Muscle of arm (tissue), 14 donors: ENCODE measurements at places on chromosomes 1 and 21. TPM values are rescaled to one million over a fixed set of nuclear protein-coding genes. Genes with fewer than 3 reads are reported as not detected.

- no peak for DNase-seq
Measured at GRCh38 chr1:38073534-38074301, 27.1 kb upstream of the POU3F1 start.

DNA sequence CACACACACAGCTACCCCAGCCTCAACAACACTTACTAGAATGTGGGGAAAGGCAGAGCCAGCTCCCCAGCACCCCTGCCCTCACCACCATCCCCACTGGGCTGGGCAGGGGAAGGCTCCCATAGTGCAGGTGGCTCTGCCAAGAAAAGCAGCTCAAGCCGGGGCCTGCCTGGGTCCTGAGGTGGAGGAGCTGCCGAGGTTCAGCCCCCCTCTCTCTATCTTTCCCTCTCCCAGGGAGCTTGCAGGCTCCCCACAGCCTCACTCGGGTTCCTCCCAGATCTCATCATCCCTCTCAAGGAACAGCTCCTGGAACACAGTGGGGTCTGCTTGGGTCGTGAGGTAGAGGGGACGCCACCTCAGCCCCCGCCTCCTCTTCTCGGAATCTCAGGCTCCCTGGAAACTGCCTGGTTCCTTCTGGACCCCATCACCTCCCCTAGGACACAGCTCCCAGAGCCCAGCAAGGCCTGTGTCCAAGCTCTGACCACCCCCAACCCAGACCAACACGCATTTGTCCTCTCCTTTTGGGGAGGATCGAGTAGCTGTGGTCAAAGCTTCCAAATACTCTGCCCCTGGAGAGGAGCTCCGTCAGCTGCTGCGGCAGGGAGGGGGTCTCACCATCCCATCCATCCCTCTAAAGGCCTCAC, 704 bp downstream of the S100A16 start:
- DNase-seq = no peak

DNA sequence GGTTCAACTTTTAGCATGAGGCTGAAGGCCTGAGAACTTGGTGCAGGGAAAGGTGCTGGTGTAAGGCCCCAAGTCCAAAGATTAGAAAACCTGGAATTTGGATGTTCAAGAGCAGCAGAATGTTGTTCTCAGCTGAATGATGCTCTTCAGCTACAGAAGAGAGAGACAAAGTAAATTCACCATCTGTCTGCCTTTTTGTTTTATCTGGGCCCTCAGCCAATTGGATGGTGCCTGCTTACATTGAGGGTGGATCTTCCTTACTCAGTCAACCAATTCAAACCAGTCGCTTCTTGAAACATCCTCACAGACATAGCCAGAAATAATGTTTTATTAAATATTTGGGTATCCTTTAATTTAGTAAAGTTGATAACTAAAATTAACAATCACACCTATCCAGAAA, 748.2 kb upstream of the ADAMTS5 start:
- no peak for DNase-seq

Gene HSD3B1
- 0.27 TPM for polyA plus RNA-seq

DNA sequence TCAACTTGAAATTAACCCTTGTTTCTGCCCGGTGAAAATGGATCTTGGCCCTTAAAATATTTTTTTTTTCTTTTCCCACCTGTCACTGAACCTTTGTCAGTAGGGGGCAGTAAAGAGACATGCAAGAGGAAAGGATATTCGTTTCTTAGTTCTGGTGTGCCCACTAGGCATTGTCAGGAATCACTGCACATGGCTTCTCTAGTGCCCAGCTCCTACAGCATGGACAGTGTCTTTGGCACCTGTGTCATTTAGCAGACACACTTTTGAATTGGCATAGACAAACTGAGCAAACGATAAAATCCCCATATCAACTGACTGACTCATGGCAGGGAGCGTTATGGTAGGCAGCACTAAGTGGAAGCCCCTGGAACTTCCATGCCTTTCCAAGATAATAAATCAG, 1048.1 kb downstream of the BRINP3 start:
- DNase-seq = no peak

GRCh38 chr1:47690341-47691250, 252.8 kb downstream of the FOXD2 start:
- DNase-seq = no peak

Gene FAF1
- polyA plus RNA-seq = 45.1 TPM

- peak; percentile 38 for DNase-seq
Measured at GRCh38 chr1:110555807-110556470, 37.0 kb upstream of the KCNA10 start.

DNA sequence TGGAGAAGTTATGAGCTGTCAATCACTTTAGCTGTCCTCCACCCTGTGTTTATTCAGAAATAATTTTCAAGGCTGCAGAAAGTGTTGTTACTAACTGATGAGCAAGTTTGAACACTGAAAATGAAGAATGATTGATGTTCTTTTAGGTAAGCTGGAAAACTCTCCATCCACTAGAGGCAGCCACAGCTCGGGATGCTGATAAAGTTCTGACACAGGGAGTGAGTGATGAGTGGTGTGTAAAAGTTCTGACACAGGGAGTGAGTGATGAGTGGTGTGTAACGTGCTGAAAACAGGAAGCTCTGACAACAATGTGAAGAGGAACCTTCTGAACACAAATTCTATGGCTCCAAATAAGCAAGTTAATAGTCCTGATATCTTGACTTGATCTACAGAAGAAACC, 197.5 kb upstream of the PTBP2 start:
- no peak for DNase-seq

Gene KCNH1
- 0.48 TPM for polyA plus RNA-seq

DNA sequence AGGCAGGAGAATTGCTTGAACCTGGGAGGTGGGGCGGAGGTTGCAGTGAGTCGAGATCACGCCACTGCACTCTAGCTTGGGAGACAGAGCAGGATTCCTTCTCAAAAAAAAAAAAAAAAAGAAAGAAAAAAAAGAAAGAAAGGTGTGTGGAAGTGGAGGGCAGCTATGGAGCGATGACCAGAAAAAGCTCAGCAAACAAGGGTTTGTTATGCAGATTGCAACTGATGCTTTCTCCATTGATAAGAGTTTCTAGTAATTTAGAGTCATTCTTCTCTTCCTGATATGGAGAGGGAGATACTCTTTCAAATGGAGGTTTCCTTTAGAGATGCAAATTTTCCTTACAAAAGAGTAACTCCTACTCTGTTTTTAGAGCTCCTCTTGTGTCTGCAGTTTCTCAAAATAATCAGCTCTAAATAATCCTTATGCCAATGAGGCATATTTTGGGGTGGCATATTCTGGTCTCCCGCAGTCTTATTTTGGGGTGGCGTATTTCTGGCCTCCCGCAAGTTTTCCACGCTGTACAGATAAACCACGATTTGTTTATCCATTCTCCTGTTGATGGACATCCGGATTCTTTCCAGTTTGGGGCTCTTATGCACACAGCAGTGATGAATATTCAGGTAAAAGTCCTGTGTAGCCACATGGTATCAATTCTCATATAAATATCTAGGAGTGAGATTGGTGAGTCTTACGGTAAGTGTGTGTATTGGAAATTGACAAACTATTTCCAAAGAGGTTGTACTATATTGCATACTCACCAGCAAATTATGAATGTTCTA, 30.7 kb upstream of the RCC2 start:
- DNase-seq = no peak

Gene GALE
- 69.3 TPM for polyA plus RNA-seq

Gene OR2T33
- polyA plus RNA-seq = not detected

DNA sequence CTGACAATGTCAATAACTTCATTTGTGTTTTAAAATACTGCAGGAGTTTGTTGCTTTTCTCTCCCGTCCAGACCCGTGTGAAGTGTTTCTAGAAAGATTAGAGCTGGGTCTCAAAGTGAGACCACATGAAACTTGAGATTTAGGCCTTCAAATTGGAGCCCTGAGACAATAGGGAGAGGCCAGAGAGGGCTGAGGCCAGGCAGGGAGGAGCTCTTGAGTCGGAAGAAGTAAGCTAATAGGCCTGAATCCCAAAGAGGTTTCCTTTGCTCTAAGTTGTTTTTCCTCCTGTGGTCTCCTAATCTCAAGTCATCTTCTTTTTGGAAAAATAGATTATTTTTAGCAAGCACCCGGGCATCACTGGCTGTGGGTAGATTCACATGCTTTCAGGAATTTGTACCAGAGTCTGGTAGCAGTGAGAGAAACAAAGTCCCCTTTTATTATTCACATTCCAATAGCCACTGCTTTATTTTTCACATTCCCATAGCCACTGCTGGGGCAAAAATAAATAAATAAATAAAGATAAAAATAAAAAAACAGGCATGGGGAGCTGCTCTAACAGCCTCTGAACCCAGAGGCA, 25.6 kb downstream of the CD244 start:
- no peak for DNase-seq

Gene CHRNB2
- 0.12 TPM for polyA plus RNA-seq

Gene CAPZB
- polyA plus RNA-seq = 191 TPM

DNA sequence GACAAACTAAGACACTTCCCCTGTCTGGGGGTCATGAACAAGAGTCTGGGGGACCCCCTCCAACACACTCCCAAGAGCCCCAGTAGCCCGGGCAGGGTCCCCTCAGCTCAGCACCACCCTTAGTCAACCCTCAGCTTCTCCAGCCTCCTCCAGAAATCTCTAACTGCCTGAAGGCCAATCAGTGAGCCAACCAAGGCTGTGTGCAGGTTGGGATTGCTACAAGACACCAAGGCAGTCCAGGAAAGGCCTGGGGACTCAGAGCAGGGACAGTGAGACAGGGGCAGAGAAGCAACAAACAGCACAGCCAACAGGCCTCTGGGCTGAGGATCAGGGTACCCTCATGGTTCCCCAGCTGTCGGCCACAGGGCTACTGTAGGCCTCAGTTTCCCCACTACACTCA, 13.3 kb downstream of the SMIM12 start:
- no peak for DNase-seq

GRCh38 chr1:29474274-29475244, 238.2 kb downstream of the PTPRU start:
- DNase-seq = no peak

- DNase-seq = no peak
Measured at GRCh38 chr1:218900615-218901014, 273.1 kb upstream of the LYPLAL1 start.

DNA sequence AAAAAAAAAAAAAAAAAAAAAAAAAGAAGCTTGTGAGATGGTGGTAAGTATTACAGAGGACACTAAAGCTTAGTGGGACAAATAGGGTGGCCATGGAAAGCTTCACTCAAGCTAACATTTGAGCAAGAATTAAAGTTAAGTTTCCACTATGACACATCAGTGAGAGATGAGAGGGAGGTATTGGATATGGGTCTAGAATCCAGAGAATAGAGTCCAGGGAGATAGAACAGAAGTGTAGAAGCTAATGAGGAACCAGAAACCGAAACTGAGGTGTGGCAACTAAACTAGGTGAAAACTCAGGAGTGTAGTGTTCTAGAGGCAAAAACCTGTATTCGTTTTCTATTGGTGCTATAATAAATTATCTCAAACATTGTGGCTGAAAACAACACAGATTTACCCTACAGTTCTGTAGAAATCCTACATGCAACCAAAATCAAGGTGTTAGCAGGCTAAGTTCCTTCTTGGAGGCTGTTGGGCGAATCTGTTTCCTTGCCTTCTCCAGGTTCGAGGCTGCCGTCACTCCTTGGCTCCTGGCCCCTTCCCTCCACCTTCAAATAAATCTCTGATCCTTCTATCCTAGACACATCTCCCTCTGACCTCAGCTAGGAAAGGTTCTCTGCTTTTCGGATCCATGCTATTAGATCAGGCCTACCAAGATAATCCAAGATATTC, 36.2 kb downstream of the PTP4A2 start:
- no peak for DNase-seq

GRCh38 chr1:204623365-204623893, 62.1 kb downstream of the LRRN2 start:
- no peak for DNase-seq

Gene SERTAD4
- polyA plus RNA-seq = 8.8 TPM

GRCh38 chr1:67217417-67217816, 51.2 kb downstream of the IL23R start:
- DNase-seq = peak; percentile 37

Gene SNRNP40
- polyA plus RNA-seq = not detected

GRCh38 chr1:15238789-15239188, 8.2 kb upstream of the FHAD1 start:
- no peak for DNase-seq

Gene DCLRE1B
- polyA plus RNA-seq = not detected

GRCh38 chr1:226373376-226373775, 34.5 kb downstream of the PARP1 start:
- no peak for DNase-seq

- DNase-seq = no peak
Measured at GRCh38 chr1:1788136-1788535, 9.9 kb upstream of the NADK start.

GRCh38 chr1:88311265-88311664, 372.8 kb upstream of the PKN2 start:
- DNase-seq = no peak

Gene TIE1
- polyA plus RNA-seq = 45.3 TPM

- DNase-seq = peak; percentile 37
Measured at GRCh38 chr21:25639551-25640201, 618 bp downstream of the JAM2 start.

DNA sequence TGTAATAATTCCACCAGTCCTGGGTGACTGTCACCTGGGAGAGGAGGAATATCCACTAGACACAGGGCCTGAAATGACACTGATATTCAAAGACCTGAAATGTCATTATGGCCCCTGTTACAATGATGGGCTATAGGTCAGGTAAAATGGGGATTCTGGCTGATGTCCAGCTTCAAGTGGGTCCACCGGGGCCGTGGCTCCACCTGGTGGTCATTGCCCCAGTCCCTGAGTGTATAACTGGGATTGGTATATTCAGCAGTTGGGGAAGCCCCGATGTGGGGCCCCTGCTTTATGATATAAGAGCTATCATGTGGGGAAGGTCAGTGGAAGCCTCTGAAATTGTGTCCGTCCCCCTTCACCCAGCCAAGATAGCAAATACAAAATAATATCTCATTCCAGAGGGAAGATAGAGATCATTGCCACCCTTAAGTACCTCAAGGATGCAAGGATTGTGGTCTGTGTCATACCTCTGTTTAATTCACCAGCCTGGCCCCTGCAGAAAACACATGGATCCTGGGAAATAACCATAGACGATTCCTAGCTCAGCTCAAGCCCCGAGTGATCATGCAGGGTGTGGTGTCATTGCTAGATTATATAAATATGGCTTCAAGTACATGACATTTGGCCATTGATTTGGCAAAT, 19.4 kb downstream of the PLEKHO1 start:
- no peak for DNase-seq

DNA sequence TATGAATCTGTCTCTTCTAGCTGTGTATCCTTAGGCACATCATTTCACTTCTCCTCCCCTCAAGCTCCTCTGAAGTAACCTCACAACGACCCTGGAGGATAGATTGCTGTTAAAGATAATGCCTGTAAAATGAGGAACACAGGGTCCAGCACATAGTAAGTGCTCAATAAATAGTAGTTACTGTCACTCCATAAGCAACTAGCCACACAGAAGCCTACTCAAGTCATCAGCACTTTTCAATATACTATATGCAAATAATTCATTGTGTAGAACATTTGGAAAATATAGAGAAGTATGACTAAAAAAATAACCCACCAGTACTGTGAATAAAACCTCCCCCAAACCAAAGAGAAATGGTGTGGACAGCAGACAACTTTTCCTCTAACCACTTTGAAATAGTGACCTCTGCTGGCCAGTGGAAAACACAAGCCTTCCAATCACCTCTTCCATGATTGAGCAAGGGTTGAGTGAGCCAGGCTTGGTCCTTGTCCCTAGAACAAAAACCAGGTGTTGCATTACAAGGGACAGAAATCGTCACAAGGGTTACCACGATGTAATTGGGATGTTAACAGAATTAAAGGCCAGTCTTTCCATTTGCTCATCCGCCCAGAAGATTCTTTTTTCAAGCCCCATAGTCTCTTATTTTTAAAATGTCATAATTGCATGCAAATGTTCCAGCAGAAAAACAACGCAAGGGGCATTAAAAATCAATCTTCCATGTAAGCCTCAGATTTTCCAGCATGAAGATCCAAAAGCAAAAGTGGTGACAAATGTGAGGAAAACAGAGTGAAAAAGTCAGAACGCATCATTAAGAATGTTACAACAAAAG, 15.7 kb upstream of the GLIS1 start:
- no peak for DNase-seq
